Ureter (tissue), 1 donor: ENCODE measurements at places on chromosomes 7 and 10.

GRCh38 chr7:105153531-105153930, 139.5 kb downstream of the KMT2E start:
- DNase-seq: no peak

DNA sequence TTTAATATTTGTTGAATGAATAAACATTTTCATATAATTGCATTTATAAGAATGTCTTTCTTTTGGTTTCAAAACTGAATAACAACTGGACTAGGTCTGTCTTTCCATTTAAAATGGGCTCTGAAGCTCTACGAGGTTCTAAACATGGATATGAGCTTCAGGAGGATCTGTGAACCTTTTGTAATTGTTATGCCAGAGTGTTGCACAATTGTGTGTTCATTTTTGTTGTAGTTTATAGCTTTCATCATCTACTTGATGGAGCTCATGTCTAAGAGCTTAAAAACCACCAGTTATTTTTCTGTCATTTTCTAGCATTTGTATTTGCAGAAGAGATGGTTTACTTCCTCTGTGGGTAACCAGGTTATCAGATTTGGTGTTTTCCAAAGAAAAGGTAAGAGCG, 265.7 kb upstream of the NPY start:
- DNase-seq: no peak

DNA sequence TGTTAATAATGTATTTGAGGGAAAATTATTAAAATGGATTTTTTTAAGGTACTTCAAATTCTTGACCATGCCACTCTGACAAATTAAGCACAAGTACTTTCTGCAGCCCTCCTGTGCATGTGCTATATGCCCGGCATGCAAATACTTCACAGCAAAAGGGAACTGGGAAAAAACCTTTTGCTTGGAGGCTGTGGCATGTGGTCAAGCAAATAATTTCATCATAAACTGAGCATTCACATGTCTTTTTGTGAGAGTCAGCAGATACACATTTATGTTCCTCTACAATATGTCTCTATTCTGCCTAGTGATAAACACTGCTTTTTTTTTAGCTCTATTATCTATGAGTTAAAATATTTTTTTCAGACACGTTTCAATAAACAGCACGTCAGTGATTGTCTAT, 53.7 kb upstream of the SEMA3A start:
- no peak for DNase-seq

- DNase-seq: no peak
These were observed 132.7 kb downstream of the NEURL1 start for GRCh38 chr10:103626178-103626577.

DNA sequence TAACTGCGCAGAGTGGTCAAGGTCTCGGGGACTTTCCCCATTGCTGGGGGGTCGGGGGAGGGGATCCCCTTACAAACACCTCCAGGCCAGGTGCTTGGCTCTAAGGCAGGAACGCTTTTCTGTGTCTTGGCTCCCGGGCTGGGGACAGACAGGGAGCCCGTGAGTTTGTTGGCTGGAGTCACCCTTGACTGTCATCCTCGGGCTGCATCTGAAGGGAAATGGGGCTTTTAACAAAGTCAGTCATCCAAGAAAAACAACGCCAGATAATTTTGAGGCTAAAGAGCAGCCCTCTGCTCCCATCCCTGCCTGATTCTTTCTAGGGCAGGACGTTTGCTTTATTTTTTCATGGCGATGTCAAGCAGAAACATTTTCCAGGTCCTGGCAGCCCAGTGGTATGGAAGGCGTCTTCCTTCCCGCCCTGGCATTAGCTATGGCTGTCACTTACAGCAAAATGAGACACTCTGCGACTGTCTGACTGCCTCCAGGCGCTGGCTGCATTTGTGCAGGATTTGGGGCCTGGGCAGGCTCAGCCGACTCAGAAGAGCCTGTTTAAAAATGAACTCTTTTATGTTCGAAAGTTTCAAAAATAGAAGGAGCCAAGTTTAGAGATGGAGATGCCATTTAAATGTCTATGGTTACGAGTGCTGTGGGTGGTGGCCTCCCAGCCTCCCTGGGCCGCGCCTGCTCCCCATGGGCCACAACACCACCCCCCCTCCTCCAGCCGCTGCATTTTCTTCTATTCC, 54.7 kb upstream of the TNS3 start:
- no peak for DNase-seq

DNA sequence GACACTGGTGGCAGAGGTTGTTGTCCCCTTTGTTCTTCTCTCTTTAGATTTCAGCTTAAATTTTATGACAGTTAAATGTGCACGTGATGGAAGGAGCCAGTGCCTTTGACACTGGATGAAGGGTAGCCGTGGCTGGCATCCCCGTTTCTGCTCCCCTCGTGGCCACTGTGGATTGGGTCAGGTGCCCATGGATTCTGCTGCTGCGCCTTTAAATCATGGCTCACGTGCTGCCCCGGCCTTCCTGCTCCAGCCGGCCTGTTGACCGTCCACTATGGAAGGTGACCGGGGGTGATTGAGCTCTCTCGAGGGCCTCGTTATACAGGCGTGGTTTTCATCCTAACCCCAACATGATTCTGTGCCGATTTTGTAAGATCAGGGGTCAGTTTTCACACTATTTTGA, 34.5 kb downstream of the WDR37 start:
- DNase-seq: no peak

DNA sequence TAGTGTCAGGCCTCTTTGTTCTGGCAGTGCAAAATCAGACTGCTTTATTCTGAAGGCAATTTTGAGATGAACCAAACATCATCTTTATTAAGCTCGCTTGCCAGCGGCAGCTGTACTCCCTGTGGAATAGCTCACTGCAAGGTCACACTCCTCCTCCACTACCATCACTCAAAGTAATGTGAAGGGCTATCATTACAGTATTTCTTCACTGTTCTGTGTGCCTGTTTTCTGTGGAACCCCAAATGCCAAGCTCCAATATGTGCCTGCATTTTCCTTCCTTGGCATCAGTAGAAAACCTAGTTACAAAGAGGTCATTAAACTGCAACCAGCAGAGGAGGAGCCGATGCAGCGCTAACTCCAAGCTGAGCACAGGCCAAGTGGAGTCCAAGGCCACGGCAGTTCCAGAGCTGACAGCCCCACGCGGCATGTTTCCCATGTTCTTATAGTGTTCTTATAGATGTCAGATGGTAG, 21.4 kb downstream of the BCCIP start:
- no peak for DNase-seq

- no peak for DNase-seq
These were observed 42.4 kb upstream of the ASAH2 start for GRCh38 chr10:50293513-50294313.

GRCh38 chr10:88499569-88500470, 83.3 kb downstream of the RNLS start:
- no peak for DNase-seq

DNA sequence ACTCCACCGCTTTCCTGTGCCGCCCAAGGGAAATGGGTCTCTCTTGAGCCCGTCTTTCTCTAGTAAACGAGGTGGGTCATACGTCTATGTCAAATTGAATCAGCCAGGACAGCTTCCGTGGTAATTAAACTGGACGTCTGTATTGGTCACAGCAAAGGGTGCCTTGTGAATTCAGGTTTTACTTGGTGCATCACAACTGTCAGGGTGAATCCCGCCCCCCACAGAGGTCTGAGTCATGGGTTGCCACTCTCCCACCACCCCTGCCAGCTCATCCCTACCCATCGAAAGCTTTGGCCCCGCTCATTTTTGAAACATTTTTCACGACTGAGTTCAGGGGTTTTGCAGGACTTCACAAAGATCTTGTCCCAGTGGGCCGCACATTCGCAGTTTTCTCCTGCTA, 8.0 kb upstream of the SP8 start:
- DNase-seq: no peak

GRCh38 chr10:5288359-5288758, 76.4 kb upstream of the UCN3 start:
- no peak for DNase-seq

DNA sequence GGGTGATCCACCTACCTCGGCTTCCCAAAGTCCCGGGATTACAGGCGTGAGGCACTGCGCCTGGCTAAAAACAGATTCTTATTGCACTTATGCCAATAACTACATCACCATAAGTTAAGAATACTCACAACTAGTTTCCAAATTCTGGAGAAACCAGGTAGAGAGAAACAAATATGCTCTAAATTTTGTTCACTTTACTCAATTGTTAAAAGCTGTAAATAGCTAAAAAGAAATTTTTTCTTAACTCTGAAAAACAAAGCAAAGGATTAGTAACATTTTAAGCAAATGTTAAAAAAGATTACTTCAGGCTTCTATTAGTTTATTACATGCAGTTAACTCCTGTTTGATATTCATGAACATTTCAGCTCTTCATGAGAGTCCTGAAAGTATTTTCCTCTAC, 28.3 kb upstream of the ZMIZ2 start:
- DNase-seq: no peak

DNA sequence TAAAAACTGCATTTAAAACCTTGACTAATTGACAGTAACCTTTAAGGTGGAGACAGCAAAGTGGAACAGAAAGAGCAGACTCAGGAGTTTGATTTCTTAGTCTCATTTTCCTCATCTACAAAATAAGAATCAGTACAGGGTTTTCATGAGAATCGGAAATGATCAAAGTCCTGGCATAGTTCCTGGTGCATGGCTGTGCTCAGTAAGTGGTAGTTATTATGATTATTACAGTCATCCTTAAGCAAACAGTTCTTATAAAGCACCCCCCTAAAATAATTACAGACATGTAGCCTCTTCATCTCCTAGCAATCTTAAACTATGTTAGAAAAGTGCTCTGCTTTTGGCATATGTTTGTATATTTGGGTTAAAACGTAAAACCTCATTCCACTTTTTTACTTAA, 18.0 kb downstream of the NEBL start:
- no peak for DNase-seq

- no peak for DNase-seq
These were observed 65.4 kb downstream of the MYO3A start for GRCh38 chr10:25999295-25999981.

DNA sequence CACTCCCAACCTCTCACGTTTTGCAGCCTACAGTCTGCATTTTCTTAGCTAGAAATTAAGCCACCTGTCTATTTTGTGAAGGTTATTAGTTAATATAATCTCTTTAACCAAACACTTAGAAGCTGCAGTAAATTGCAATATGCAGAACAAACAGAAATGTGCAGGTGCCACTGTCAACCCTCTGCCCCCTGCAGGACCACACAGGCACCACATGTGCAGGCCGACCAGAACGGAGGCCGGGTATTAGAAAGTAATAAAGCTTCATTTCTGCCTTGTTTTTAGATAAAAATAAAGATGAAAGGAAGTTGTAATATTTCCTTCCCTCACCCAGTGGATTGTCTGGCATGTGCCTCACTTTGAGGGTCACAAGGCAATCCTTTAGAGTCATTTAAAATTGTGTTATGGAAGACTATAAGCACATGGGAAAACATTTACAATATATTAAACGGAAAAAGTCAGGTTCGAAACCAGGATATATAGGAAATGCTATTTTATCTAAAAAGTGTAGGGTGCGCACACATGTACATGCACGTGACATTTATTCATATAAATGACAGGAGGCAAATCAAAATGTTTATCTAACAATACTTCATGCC, 158.2 kb downstream of the ARHGAP12 start:
- DNase-seq: no peak

DNA sequence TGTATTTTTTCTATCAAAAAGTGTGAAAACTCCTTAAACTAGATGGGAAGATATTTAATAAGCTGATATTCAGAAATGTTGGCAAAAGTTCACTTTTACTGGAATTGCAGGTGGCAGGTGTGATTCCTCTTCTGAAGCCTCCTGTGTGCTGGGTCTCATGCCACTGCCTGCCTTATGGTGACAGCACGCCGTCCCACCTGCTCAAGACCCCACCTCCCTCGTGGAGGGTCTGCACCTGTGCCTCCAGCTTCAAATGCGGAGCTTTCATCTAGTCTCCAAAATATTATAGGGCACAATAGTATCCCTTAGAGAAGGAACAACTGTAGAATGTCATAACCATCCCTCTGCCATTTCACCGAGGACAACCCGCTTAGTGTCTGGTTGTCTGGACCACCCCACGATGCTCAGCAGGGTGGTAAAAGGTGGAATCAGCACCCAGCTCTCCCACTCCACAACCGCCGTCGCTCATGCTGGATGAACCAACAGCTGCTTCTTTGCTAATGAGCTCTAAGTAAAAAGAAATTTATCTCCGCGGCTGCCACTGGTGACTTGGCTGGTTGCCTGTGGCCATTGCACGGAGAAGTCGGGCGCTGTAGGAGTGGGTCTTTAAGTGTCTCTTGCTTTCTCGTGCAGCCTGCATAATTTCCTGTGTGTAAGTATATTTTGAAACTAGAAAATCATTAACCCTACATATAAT, 119.3 kb upstream of the TCERG1L start:
- DNase-seq: no peak

GRCh38 chr7:107594961-107595737, 15.1 kb downstream of the BCAP29 start:
- no peak for DNase-seq

DNA sequence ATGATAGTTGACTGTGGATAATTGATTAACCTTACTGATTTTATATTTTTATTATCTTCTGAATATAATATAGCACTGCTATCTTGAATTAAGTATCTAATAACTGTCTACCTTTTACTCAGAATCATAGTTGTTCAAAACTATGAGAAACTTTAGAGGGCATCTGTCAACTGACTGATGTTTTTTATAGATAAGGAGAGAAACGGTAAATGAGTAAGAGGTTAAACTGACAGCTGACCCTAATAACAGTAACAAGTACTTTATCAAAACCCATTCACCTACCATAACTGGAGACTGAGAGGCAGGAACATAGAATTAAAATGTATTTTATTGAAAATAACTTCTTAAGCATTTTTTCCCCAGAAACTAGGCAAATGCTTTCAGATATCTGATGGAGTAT, 62.2 kb downstream of the CYP51A1 start:
- no peak for DNase-seq

- no peak for DNase-seq
These were observed 18.1 kb upstream of the ABCB5 start for GRCh38 chr7:20597339-20597738.

- no peak for DNase-seq
These were observed 16.4 kb downstream of the OPALIN start for GRCh38 chr10:96342402-96342801.

GRCh38 chr7:121023194-121023593, 34.7 kb downstream of the CPED1 start:
- no peak for DNase-seq

DNA sequence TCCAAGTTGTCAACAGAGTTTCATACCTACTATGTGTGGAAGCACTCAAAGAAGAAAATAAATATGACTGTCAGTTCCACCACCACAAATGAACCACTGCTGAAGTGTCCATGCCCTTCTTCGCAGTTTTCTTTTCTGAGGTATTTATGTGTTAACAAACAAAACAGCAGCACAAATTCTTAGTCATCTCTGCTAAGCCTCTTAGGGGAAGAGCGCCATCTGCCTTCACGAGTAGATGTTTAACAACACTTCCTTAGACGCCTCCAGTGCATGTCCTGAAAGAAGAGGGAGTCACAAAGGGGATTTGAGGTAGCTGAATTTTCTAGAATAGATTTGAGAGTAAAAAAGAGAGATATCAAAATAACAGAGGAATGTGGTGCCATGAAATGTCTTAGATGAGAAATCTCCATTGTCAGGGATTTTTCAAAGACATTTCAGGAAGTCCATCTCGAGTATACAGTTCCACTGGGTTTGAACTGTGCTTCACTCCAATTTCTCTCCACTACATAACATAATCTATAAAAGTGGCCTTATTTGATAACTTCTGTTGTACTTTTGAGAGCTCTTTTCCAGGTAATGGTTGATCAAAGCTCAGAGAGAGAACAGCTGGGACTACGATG, 775.3 kb upstream of the POM121L12 start:
- no peak for DNase-seq

GRCh38 chr7:80637454-80637853, 988 bp upstream of the CD36 start:
- no peak for DNase-seq

GRCh38 chr7:80631421-80631820, 7.0 kb upstream of the CD36 start:
- DNase-seq: no peak
